ENCODE measurements at places on chromosomes 4 and X.

GRCh38 chrX:70480660-70481018 is 36.0 kb downstream of the DLG3 start:
- no peak for DNase-seq

DNA sequence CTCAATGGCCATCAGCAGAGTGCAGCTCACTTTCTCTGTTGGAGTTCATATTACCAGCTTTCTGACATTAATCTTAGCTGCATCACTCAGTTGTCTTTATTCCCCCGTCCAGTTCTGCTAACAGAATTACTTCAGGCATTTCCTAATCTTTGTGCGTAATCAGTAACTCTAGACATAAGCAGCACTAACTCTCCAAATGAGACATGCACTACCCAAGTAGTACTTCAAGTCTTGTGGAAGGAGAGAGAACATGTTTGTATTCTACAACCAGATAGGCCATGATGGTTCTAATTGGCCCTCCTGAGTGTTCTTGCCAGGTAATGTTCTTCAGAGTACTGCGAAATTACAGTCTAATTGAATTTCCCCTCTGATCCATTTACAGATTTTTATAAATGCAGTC is 448.5 kb upstream of the RPS6KA3 start:
- no peak for DNase-seq

DNA sequence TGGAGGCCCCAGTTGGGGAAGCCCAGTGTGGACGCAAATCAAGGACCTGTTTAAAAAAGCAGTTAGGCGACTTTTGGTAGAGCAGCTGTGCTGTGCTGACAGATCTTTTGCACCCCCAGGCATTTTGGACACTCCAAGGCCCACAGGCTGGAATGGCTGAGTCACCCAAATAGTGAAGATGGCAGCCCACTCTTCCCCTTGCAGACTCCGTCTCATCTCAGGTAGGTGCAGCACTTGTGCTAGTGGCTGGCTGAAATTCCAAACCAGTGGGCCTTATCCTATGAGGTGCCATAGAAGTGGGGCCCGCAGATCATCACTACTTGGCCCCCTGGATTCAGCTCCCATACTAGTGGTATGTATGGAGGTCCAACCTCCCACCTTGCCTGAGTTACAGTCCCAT is 42.8 kb downstream of the CPXCR1 start:
- DNase-seq = no peak

DNA sequence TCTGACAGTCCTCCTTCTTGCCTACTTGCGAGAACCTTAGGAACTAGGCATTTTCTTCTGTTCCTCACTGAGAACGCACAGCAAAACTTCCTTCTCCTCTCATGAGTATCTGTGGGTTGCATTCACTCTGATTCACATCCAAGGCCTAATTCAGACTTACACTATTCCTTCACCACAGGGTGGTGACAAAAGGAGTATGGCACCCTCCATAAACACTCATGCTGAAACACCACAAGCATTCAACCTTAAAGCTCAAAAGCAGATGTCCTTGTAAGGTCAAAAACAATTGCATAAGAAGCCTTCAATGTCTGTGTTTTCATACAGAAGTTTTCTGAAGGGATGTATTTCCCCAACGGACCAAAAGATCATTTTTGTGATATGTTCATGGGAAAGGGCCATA is 147.3 kb downstream of the CORIN start:
- DNase-seq = no peak

GRCh38 chrX:22686138-22686541 is 313.6 kb upstream of the DDX53 start:
- DNase-seq = no peak

GRCh38 chr4:106864231-106864630 is 171.9 kb downstream of the DKK2 start:
- DNase-seq = no peak

DNA sequence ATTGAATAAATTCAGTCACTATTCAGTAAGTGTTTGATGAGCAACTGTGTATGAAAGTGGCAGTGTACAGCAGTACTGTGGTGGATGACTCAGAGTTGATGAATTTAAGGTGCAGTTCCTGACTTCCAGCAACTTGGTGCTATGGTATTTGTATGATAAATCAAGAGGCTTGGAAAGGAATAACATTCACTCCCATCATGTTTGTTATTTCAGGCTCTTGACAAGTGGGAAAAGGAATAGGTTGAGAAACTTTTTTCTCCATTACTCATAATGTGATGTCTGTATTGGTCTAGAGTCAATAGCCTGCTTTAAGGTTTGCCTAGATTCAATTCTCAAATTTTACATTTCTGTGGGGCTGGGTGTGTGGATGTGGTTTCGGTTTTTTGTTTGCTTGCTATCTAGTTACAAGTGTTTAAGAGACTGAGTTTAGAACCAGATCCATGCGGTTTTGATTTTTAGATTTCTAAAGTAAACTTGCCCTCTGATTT is 35.1 kb upstream of the CYP2U1 start:
- DNase-seq = no peak

GRCh38 chrX:103794119-103794518 is 17.5 kb downstream of the PLP1 start:
- no peak for DNase-seq

- DNase-seq = no peak
Measured at GRCh38 chr4:135804785-135805184, 1603.2 kb upstream of the PABPC4L start.

- no peak for DNase-seq
Measured at GRCh38 chr4:101141230-101141629, 206.1 kb downstream of the PPP3CA start.

GRCh38 chr4:88792268-88792781 is 94.7 kb upstream of the NAP1L5 start:
- DNase-seq = no peak

DNA sequence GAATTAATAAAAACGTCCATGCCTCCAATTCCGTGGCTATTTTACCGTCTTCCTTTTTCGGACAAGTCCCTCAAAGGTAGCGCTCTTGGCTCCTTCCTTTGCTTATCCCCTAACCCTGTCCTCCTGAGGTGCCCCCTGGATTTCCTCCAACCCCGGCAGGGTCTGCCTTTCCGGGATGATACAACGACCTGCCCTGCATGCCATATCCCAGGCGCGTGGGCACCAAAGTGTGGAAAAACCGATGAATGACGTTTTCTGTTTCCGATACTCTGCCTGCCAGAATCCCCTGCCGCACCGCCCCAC is 706 bp upstream of the CSTF2 start:
- peak; percentile 2 for DNase-seq

DNA sequence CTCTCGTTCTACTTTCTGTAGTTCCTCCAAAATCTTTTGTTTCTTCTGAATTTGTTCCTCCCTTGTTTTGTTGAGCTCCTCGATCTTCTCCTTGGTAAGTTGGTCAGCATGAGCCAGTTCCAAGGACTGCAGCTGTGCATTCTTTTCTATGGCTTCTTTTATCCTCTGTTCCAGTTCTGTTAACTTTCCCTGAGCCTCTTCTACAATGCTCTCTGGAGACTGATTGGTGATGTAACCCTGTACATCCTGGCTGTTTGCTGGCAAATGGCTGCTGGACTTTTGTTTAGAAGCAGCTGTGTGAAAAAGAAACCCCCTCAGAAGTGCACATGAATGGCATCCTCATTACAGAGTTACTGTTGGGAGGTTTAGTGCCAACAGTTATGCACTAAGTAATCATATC is 70.5 kb upstream of the COX18 start:
- no peak for DNase-seq

- no peak for DNase-seq
Measured at GRCh38 chr4:82599336-82599735, 37.5 kb upstream of the TMEM150C start.

DNA sequence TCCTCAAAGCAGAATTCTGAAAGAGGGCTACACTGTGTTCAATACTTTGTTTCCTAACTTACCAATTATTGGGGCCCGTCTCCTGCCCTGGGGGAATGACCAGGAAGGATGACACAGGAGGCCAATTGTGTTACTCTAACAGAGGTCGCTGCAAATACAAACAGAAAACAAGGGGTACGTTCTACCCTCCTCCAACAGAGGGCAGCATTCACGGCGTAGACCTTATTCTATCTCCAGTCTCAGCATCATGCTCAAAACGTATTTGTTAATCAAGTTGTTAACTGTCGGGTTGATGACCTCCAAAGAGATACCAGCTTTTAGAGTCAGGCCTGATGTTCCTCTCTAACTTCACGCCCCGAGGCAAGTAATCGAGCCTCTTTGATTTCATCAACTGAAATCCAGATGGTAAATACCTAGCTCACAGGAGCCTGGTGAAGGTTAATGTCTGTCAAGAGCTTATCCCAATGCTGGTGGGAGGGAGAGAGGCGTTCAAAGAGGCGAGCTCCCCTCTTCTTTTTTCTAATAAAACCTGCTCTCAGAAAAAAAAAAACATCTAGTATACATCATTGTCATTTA is 181.0 kb upstream of the KCNIP4 start:
- no peak for DNase-seq

GRCh38 chr4:118224243-118224829 is 128.5 kb downstream of the PRSS12 start:
- DNase-seq = no peak

DNA sequence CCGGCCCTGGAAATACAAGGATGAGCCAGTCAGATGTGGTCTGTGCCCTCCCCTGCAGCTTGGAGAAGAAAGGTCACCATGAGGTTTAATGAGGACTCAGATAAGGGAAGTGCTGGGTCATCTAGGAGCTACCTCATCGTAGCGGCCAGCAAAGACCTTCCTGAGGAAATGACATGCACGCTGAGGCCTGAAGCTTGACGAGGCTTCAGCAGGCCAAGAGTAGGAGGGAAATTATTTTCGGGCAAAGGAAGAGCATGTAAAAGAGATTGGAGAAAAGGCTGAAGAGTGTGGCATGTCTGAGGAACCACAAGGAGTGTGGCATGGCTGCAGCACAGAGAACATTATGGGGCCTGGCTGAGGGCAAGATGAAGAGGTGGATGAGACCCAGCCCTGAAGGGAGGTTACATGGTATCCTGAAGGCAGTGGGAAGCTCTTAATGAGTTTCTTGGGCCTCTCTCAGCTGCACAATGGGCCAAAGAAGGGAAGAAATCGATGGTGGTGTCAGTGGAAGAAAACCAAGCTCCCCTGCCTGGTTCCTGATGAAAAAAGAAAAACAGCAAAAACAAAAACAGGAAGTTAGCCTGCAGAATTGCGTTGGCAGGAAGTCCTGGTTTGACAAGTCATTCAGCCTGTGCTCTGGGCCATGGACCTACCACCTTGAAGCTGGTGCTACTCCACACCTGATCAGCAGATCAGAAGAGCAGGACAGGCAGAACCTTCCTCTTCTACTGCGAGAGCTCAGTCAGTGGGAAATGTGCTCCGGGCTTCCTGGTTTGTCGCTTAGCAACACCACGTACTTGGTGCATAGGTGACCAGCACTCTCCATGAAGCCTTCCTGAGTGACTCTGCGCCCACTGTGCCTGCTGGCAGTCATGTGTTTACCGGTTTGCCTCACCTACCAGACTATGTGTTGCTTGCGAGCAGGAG is 134.5 kb upstream of the KLF3 start:
- no peak for DNase-seq

DNA sequence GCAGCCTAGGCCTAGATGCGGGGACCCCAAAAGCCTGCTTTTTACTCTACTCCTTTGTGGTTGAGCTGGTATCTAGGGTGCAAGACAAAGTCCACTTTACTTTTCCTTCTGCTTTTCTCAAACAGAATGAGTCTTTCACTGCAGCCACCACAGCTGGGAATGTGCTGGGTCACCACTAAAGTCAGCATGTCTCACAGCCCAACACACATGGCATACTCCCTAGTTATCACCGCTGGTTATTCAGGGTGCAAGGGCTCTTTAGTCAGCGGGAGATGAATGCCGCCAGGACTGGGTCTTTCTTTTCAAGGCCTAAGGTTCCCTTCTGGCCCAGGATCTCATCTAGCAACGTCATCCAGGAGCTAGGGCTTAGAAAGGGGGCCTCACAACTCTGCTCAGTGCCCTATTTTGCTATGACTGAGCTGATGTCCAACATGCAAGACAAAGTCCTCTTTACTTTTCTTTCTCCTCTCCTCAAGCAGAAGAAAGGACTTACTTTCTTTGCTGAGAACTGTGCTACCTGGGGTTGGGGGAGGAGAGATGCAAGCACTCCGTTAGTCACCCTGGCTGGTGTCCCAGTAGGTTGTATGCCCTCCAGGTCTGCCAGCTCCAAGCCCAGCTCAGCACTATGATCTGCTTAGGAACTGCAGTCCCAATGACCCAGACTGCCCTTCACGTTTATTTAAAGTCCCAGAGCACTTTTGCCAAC is 22.9 kb upstream of the STPG2 start:
- DNase-seq = no peak

- DNase-seq = no peak
Measured at GRCh38 chrX:79231662-79232061, 87.2 kb downstream of the GPR174 start.

DNA sequence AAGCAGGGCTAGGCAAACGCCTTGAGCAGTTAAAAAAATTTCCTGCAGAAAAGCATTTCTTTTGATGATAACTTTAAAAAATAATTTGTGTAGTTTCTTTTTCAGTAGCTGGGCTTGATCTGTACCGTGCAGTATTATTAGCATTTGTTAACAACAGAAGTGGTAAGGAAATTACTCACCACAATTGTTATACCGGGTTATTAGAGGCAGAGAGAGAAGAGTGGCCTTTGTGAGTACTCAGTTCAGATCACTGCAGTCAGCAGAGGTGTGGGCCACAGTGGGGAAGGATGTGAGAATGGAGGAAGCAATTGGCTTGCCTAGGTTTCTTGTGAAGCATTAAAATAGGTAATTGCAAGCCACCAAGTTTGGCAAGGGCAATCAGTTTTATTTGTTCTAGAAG is 14.3 kb upstream of the IL21 start:
- no peak for DNase-seq

GRCh38 chr4:38672397-38673129 is 8.6 kb downstream of the KLF3 start:
- DNase-seq = no peak

GRCh38 chrX:116111934-116112595 is 58.5 kb upstream of the AGTR2 start:
- DNase-seq = no peak

- DNase-seq = no peak
Measured at GRCh38 chr4:86972997-86973396, 38.2 kb downstream of the AFF1 start.

DNA sequence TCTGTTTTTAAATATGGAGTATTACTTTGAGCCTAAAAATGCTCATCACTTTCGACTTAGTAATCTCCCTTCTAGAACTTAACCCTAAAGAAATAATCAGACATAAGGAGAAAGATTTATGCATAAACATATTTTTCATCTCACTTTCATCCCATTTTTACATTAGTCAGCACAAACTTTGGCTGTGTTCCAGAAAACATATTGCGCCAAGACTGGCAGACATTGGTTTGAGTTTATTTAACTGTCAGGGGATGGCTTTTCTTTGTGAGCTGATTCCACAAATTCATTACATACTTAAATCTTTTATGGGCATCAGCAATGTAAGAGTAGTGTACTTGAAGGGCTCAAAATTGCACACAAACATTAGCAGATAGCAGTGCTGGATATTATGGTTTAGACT is 23.7 kb downstream of the MAOA start:
- DNase-seq = no peak

GRCh38 chrX:121014826-121015225 is 29.3 kb upstream of the CT47A1 start:
- DNase-seq = no peak

Data from activated CD8-positive, alpha-beta memory T cell treated with anti-CD3 and anti-CD28 coated beads for 1 hour (primary cell).